ENCODE measurements at places on chromosomes 13 and 19.
A peak's percentile ranks its signal among the peaks of the same experiment; 100 is the strongest.

- DNase-seq, result no peak
Measured at GRCh38 chr13:46660416-46660815, 107.4 kb downstream of the LRCH1 start.

GRCh38 chr13:40875044-40875443 is 85.6 kb downstream of the SLC25A15 start:
- no peak for DNase-seq

DNA sequence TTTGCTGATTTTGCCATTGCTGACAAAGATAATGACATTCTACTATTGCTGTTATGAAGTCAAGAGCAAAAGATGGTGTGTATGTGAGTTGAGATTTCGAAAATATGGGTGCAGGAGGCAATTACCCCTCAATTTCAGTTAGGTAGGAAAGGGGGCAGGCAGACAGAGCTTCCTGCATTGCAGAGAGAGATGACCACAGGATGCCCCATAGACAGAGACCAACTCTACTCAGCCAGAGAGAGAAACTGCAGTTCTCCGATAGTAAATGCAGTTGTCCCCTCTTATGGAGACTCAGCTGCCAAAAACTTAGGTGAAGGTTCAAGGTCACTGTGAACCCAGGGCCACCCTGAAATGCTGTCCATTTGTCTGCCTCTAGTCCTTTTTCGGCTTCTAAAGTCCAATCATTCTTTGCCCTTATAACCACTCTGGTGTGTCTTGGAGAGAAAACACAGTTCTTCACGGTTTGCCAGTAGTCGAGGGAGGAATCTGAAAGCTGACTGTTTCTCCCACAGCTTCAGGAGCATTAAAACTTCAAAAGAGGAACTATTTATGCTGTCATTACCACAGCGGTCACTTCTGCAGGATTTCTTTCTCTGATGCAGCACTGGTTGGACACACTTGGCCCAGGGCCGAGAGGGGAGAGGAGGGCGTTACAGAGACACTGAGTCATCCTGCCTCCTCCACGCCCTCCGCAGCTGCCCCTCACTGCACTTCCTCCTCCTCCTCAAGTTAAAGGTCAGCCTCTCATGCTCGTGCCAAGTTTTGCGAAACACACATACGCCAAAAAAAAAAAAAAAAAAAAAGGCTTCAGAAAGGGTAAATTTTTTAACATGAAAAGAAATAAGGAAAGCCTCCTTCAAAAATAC is 264.3 kb downstream of the FOXO1 start:
- no peak for DNase-seq

GRCh38 chr13:59531571-59532091 is 632.1 kb downstream of the DIAPH3 start:
- no peak for DNase-seq

GRCh38 chr13:60012488-60012887 is 151.2 kb downstream of the DIAPH3 start:
- DNase-seq, result no peak

DNA sequence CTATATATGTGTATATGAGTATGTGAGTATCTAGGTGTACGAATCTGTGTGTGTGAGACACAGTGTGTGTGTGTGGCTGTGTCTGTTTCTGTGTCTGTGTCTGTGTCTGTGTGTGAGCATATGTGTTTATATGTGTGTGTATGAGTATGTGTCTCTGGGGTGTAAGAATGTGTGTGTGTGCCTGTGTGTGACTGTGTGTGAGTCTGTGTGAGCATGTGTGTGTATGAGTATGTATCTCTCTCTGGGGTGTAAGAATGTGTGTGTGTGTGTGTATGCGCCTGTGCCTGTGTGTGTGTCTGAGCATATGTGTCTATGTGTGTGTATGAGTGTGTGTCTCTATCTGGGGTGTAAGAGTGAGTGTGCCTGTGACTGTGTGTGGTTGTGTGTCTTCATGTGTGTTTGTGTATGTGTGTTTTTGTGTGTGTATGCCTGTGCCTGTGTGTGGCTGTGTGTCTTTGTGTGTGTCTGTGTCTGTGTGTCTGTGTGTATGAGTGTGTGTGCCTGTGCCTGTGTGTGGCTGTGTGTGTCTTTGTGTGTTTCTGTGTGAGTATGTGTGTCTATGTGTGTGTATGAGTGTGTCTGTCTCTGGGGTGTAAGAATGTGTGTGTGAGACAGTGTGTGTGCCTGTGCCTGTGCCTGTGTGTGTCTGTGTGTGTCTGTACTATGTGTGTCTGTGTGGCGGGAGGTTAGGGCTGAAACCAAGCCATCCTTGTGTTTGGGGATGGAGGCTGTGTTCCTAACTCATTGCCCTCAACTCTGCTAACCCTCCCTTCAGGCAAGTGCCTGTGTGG is 11.2 kb downstream of the AXL start:
- no peak for DNase-seq

- DNase-seq, result no peak
Measured at GRCh38 chr19:42348211-42348610, 22.8 kb downstream of the MEGF8 start.

- DNase-seq, result no peak
Measured at GRCh38 chr19:15418231-15418578, 583 bp downstream of the AKAP8L start.

GRCh38 chr13:106958621-106959048 is 390.7 kb upstream of the ARGLU1 start:
- no peak for DNase-seq

DNA sequence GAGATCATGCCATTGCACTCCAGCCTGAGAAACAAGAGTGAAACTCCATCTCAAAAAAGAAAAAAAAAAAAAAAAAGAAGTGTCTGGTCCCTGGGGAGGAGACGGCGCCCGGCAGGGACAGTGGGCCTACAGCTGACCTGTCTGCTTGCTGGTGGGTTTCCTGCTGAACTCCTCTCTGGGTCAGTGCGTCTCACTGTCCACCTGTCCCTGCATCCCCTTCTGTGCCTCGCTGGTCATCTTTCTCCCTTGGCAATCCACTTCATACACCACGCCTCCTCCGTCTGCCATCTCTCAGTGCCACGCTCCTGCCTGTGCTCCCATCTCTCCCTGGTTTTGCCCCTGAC is 63.4 kb downstream of the ACSBG2 start:
- DNase-seq, result no peak

GRCh38 chr13:87356314-87356713 is 314.9 kb upstream of the SLITRK5 start:
- no peak for DNase-seq

DNA sequence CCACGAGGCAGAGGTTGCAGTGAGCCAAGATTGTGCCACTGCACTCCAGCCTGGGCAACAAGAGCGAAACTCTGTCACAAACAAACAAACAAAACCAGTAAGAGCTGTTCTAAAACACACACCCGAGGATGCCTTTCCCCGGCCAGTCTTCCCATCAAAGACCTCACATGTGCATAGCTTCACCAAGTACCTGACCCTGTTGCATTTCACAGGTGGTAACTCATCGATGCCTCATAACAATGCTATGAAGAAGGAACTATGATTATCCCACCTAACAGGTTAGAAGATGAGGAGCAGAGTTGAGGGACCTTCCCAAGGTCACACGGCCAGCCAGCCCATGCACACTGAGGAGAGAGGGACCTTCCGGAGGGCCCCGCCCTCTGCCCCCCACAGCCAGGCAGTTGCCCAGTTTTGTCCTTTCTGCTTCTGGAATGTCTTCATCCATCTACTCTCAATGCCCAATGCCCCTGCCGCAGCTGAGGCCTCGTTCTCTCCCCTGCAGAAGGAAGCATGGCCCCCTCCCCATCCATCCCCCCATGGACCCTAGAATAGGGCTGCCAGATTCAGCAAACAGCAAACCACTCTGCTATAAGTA is 16.8 kb upstream of the LENG8 start:
- DNase-seq, result no peak

DNA sequence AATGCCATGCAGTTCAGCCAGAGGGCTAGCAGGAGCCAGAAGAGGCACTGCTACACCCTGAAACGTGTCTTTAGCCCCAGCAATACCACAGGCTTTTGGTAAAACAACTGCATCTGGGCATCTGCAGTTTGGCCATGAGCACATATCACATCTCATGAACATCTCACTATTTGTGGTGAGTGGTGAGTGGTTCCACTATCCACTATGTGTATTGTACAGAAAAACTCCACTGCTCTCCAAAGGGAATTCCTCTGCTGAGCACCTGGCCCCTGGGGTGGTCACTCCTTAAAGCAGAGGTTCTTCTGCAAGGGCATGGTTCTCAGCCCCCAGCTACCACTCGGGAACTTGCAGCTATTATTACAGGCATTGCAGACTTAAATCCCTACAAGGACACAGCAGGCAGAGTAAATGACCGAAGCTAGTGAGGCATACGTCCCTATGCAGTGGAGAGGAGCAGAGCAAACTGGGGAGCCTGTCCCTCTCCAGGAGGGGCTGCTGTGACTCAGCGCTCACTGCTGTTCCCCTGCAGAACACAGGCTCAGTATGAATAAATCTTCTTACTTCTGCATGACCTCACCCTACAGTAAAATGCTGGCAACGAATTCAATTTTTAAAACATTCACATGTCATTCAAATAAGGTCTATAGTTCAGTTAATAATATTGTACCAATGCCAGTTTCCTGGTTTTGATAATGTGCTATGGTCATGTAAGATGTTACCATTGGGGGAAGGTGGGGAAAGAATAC is 332.4 kb upstream of the ZNF507 start:
- no peak for DNase-seq

- peak; percentile 13 for DNase-seq
Measured at GRCh38 chr13:46149272-46150133, 32.5 kb downstream of the LCP1 start.

- no peak for DNase-seq
Measured at GRCh38 chr19:57675881-57676280, 5.9 kb upstream of the ZNF551 start.

Data from stimulated activated naive CD4-positive, alpha-beta T cell treated with Interleukin-2 at 50 U/mL for 16 hours (primary cell).